ENCODE measurements at places on chromosomes 4 and X.

DNA sequence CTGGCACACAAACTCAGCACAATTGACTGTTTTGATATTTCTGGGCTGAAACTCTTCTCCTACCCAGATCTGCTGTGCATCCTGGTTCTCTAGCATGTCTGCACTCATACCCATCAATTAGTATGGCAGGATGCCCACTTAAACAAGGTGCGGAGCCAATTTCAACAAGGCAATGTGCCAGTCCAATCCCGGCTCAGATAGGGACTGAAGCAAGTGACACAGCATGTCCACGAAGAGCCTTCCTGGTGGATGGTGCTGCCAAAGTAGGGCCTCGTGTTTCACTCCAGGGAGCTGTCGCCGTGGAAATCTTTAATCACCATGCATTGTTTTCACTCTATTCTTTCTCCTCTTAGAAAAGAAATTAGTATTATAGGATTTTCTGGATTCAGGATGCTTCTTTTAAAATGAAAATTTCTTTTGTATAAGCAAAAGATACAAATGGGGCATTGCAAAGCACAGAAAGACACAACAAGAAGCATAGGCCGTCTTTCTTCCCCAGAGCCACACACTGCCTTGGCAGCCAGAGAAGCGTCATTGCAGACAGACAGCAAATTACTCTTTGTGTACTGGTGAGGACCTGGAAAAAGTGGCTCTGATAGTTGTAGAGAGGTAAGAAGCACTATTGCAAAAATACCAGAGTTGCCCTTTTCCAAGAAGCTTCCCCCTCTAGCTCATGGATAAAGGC, 40.6 kb upstream of the LSM6 start:
- no peak for DNase-seq

- no peak for DNase-seq
Observed at GRCh38 chr4:141977433-141977832, 341.1 kb downstream of the IL15 start.

- DNase-seq, result no peak
Observed at GRCh38 chr4:10183462-10183861, 66.9 kb upstream of the WDR1 start.

GRCh38 chr4:123682931-123683330, 286.3 kb downstream of the SPRY1 start:
- no peak for DNase-seq

DNA sequence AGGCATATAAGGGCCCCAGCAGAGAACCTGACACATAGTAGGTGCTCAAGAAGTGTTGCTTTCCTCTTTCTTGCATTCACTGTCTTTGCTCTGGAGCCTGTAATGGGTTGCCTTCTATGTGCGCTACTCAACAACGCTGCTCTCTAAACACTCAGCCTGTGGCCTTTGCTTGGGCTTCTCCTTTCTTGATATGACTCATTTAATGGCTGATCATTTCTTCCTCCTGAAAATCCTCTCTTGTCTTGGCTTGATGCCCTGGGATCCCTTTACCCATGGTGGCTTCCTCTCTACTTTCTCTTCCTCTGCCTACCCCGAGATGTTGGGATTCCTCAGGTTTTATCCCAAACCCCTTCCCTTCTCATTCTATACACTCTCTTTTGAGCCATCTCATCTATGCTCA, 19.9 kb upstream of the PJA1 start:
- DNase-seq, result no peak

DNA sequence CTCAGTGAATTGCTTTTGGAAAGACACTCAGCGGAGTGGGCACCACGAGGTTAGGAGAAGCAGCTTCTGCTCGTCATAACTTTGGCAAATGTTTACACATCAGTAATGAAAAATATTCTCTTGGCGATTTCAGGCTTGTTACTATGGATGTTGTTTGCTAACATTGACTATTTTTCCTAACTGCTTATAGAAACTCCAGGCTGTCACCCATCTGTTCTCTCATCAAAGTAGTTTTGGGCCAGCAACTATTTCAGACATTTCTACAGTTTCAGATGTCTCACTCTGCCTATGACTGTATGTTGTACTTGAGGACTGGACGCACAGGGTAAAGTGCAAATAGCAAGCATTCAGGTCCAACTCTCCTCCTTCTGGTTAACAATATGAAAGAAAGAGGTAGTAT, 346.7 kb downstream of the TRIML1 start:
- no peak for DNase-seq

DNA sequence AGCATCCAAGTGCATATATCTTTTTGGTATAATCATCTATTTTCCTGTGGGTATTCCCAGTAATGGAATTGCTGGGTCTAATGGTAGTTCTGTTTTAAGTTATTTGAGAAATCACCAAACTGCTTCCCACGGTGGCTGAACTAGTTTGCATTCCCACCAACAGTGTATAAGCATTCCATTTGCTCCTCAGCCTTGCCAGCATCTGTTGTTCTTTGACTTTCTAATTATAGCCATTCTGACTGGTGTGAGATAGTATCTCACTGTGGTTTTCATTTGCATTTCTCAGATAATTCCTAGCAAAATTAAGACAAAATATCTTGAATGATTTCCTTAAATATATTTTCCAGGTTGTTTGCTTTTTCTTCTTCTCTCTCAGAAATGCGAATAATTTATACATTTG, 341.1 kb downstream of the GBA3 start:
- DNase-seq, result no peak

Measured in activated CD4-positive, alpha-beta T cell treated with anti-CD3 and anti-CD28 coated beads, Interleukin-2, amount 50 U/mL, for 4 hours (primary cell).